C1 segment of cervical spinal cord (tissue), 14 donors: ENCODE measurements at places on chromosomes 5 and 9.

- no peak for DNase-seq
Observed at GRCh38 chr5:15391704-15392397, 108.1 kb upstream of the FBXL7 start.

- DNase-seq, result no peak
Observed at GRCh38 chr5:1011226-1011631, 2.6 kb downstream of the NKD2 start.

DNA sequence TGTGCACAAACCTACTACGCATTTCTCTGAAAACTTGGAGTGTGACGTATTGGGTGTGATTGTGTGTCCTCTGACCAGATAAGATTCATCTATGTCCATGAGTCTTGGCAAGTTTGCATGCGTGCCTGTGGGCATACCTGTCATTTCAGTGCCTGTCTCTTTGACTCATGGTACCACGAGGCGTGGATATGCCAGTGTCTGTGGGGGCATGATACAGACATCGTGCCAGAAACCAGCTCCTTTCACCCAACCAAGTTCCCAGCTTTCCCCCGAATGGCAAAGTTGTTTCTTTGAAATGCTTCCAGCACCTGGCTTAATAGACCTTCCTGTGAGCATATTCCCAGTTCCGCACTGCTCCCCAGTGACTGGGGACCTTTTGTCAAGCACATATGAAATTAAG, 241.9 kb upstream of the MVB12B start:
- no peak for DNase-seq

- DNase-seq, result no peak
Observed at GRCh38 chr5:147573211-147573610, 63.3 kb upstream of the DPYSL3 start.

DNA sequence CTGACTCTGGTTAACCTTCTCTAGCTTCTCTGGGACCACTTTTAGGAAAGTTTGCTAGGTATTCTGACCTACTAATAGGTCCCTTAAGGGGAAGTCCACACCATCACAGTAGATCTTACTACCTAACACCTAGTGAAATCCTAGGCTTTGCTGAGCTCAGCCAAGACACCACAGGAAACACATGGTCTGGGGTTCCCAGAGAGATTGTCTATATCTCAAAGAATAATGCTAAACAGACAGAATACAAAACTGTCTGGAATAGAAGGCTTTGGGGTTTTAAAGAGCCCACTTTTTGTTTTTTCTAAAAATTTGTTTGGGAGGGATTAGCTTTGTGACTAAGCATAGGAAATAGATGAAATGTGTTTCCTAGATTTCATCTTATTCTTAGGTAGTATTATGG, 395.1 kb downstream of the ARHGEF28 start:
- DNase-seq, result no peak

- DNase-seq, result no peak
Observed at GRCh38 chr5:59654691-59655090, 238.8 kb downstream of the PDE4D start.

DNA sequence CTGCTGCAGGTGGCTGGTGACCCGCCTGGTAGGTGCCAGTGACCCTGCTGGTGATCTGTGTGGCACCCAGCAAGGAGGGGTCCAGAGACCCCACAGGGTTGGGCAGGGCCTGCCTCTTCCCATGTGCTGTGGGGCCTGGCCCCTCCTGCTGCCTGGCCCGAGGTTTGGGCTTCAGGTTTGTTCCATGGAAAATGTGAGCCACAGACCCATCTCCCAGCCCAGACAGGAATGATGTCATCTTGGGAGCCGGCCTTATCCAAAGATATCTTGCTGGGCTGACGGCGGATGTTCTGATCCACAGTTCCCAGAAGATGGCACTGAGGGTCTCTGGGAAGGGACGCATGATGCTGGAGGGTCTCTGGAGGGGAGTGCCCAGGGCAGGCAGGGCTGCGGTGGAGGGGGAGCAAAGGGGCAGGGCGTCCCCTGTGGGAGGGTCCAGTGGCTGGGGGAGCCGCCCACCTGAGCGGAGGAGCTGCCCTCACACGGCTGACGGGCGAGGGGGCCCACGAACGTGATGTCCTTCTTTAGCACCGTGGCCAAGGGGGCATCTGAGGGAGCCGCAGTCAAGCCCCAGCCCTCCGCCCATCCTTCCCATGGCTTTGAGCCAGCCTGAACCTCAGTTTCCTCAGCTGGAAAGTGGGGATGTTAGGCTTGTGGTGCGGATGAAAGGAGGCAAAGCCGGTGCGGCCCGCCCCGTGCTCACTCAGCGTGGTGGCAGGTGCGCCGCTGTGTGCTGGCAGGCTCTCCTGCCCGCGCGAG, 68.1 kb downstream of the COL5A1 start:
- no peak for DNase-seq

DNA sequence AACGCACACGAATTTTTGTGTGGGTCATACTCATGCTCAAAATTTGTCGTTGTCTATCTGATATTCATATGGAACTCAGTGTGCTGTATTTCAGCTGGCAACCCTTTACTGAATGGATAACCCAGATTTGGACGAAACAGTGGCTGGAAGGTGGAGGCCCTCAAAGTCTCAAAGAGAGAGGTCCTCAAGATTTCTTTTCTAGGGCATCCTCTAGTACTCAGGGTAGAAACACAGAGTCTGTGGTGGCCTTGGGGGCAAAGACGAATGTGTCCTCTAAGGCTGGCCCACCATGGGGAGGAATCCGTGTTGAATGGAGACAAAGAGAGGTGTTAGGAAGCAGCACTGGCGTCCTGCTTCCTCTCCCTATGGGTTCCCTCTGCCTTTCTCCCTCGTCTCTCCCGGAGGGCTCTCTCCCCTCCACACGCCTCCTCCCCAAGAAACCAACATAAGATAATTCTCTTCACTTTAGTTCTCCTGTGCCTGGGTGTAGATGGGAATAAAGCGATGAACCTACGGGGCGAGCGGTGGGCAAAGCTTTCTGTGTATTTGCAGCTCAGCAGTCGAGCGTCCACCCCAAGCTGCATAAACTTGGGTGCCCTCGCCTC, 333.7 kb downstream of the CWC27 start:
- DNase-seq, result no peak

GRCh38 chr5:17999858-18000257, 365.6 kb downstream of the TAF11L14 start:
- DNase-seq, result no peak

GRCh38 chr9:121508415-121508814, 8.8 kb upstream of the GGTA1 start:
- no peak for DNase-seq

DNA sequence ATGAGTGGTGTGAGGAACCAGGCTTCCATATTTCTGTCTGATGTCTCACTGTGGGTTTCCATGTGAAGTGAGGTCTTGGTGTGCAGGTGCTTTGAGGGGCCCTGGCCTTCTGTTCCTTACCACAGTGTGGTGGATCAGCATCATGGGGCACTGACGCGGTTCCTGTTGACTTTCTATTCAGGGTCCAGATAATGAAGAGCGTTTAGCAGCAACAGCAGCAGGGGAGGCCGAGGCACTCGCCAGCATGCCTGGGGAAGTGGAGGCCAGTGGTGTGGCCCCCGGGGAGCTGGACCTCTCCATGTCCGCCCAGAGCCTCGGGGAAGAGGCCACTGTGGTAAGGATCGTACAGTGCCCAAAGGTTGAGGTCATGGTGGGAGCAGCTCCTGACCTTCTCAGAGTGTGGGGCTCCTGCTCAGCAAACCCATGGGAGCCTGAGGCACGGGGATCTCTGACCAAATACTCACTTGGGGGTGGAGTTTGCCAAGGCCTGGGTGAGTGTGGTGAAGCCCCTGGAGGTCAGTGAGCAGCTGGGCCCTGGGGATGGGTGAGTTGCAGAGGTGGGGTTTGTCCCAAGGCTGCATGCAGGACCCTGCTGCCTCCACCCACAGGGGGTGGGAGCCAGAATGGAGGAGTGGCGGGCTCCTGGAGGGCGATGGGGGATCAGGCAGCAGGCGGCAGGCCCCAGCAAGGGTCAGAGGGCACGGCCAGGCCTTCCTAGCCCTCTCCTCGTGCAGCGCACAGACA, 61.2 kb downstream of the COL15A1 start:
- DNase-seq, result no peak

GRCh38 chr5:53323943-53324642, 156.3 kb upstream of the FST start:
- no peak for DNase-seq

- no peak for DNase-seq
Observed at GRCh38 chr5:30103452-30104202, 1089.9 kb upstream of the CDH6 start.

- DNase-seq, result no peak
Observed at GRCh38 chr5:106906199-106906598, 764.5 kb downstream of the EFNA5 start.

- DNase-seq, result no peak
Observed at GRCh38 chr5:161040818-161041217, 188.8 kb upstream of the ATP10B start.

GRCh38 chr9:90921104-90921503, 119.5 kb downstream of the SYK start:
- DNase-seq, result peak; percentile 82

DNA sequence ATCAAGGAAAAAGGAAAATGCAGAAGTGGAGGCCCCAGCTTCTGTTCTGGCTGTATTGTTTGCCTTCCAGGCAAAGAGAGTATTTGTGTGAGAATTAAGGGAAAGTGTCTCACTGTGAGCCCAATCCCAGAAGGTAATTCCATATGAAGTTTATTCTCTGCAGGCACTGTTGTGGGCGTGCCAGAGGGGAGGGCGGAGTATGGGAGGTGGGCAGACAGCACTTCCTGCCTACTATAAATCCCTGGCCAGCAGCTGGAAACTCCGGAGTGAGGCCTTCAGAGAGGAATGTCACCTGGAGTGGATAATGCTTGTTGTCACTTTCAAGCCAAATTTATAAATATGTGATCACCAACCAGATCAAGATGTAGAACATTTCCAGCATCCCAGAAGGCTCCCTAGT, 209.5 kb downstream of the ARHGAP26 start:
- no peak for DNase-seq

GRCh38 chr9:99851500-99851822, 29.8 kb downstream of the NR4A3 start:
- DNase-seq, result no peak

GRCh38 chr5:138369706-138370105, 17.2 kb downstream of the KDM3B start:
- no peak for DNase-seq

GRCh38 chr9:70962761-70963440, 158.5 kb downstream of the TRPM3 start:
- DNase-seq, result no peak

DNA sequence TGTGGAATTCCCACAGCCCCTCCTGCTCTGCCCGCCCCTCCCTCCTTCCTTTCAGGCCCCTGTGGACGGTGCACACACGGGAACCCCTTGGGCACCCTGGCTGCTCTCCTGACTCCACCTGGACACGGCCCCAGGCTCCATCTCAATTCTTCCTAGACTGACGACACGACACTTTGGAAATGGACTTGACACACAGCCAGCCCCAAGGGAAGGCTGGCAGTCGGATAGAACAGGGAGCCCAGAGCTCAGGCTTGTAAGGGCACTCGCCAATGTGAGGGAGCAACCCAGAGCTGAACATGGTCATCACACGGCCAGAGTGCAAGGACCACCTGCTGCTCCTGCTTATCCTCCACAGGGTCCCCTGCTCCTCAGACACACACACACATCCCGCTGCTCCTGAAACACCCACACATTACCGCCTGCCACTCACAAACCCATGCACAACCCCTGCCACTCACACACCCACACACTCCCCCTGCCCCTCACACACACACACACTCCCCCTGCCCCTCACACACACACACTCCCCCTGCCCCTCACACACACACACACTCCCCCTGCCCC, 8.9 kb downstream of the SLC9A3 start:
- no peak for DNase-seq

GRCh38 chr5:6788439-6788838, 75.2 kb downstream of the TENT4A start:
- no peak for DNase-seq

DNA sequence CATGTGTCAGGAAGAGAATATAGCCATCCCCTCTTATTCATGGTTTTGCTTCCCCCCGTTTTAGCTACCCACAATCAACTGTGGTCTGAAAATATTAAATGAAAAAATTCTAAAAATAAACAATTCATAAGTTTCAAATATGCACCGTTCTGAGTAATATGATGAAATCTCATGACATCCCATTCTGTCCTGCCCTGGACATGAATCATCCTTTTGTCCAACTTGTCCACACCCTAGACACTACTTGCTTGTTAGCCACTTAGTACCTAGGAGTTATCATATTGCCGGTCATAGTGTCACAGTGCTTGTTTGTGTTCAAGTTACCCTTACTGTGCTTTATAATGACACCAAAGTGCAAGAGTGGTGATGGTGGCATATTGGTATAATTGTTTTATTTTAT, 113.5 kb downstream of the CAAP1 start:
- DNase-seq, result no peak

DNA sequence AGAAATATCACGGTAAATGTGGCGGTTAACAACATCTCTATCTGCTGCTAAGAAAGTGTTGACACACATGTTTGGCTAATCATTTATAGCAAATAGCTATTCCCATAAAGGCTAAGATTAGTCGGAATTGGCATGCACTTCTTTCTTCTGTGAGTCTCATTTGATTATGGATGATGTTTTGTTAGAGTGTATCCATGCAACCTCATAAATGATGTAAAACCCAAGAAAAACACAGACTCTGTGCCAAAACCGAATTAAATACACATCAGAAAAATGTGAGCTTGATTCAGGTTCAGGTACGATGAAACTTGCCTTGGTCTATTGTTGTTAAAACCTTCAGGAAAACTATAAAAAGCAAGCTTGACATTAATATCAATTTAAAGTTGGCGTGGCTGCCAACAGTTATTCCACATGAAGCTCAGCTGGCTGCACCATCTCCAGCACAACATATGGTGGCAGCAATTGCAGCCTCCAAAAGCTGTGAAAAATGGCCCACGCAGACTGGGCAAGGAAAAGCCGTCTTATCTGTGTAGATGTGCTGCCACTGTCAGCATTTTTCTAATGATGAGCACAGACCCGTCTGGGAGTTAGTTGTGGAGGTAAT, 41.1 kb upstream of the ICE1 start:
- DNase-seq, result no peak

- DNase-seq, result no peak
Observed at GRCh38 chr9:98736226-98736625, 27.5 kb upstream of the GABBR2 start.

DNA sequence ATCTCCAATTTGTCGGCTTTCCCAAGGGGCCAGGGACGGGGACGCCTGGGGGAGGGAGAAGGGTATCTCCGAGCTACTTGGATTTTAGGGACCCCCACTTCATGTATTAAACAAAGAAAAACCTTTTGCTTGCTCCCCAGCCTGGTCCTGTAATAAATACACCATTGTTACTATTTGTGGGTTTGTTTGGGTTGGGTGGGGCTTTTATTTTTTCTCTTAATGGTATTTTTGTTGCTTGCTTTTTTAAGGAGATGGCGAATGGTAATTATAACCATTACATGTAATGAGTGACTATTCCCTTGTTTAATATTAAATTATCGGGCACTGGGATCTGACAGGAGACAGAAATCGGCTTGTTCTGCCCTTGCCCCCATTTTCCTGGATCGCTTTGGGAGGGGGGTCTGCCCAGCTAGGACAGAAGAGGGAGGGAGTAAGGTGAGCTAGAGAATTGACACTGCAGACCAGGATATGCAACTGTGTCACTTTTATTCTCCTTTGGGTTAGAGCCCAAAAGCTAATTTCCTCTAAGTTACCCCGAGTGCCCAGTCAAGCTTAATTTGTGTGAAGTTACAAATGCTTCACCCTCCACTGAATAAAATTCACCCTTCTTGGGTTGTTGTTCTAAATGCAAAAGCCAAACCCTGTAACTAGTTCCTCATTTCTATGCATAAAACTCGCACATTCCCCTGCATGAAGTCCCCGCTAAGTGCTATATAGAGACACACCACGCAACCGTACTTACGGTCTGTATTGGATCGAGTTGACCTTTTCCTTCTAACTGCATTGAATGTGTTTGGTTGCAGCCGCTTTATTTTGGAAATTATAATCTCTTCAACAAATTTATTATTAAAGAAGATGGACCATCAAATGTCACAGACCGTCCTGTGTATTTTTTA, 1.6 kb upstream of the ZNF608 start:
- DNase-seq, result no peak
